CD14-positive monocyte (primary cell): ENCODE measurements at places on chromosomes 1 and 21. TPM values are rescaled to one million over a fixed set of nuclear protein-coding genes. Genes with fewer than 3 reads are reported as not detected.
A peak's percentile ranks its signal among the peaks of the same experiment; 100 is the strongest.

- DNase-seq: no peak
Observed at GRCh38 chr1:8133657-8134430, 107.7 kb upstream of the ERRFI1 start.

GRCh38 chr1:234838182-234838581 lies 228.2 kb upstream of the IRF2BP2 start:
- DNase-seq: no peak

GRCh38 chr1:81542196-81542595 lies 258.5 kb upstream of the ADGRL2 start:
- no peak for DNase-seq

DNA sequence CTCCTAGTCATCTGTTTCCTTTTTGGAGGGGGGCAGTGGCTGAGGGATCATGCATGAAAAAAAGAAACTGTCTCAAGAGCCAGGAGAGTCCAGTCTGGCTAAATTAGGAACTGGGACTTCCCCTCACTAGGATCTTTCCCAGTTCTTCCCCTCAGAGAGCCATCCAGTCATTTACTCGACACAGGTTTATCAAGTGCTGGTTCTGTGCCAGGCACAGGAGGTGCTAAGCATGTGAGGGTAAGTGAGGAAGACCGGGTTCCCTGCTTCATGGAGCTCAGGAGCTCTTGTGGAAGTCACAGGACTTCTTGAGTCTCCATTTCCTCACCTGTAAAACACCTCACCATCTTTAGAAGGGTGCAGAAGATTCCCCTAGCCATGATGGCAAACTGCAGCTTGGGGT lies 8.6 kb upstream of the NUAK2 start:
- DNase-seq: no peak

GRCh38 chr1:180237869-180238476 lies 7.9 kb downstream of the LHX4 start:
- no peak for DNase-seq

The DNAI4 gene
- polyA plus RNA-seq: not detected

GRCh38 chr21:44555200-44555875 lies 3.3 kb downstream of the KRTAP10-3 start:
- DNase-seq: no peak

The PYHIN1 gene
- 0.44 TPM for polyA plus RNA-seq

DNA sequence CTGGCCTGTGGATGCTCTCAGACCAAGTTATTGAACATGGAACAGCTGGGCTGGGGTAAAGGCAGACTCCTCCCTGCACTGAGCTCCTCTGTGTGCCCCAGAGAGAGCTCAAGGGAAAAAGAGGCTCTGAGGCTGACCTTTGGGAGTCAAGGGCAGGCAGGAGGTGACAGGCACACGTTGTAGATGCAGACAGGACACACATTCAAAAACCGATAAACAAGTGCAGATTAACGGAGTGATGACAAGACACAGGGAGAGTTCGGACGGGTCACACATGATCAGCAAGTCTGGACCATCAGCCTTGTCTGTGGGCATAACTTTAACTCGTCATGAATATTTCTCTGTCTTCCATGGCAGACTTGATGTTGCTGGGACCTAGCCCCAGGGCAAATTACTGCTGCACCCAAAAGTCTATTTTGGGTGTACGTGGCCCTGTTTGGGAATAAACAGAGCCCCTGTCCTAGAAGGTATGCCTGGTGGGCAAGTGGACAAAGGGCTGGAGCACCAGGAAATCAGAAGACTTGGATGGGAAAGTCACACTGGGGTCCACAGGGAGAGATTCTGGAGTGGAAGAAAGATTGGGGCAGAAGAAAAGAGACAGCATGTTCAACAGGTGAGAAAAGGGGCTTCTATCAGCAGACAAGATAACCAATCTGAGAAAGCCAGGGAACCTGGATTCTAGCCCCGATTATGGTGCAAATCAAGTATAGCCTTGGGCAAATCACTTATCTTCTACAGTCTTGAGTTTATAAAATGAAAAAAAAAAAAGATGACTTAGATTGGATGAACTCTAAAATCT lies 74.9 kb downstream of the PLXNA2 start:
- no peak for DNase-seq

DNA sequence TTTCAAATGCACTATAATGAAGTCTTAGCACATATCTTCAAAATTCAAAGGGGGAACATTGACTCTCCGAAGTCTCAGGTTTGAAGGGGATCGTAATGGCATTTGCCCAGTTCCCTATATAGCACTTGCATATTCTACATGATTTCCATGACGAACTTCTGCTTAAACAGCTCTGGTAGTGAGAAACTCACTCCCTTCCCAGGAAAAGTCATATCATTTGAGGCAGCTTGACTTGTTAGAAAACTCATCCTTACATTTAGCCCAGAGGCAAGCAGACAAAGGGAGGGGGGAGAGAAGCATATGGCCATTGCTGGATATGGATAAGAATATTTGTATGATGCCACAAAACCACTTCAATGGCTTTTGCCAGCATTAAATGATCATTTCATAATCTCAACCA lies 27.0 kb upstream of the TTLL7 start:
- no peak for DNase-seq

GRCh38 chr1:3956527-3957170 lies 56.6 kb upstream of the C1orf174 start:
- DNase-seq: no peak

- DNase-seq: peak; percentile 5
Observed at GRCh38 chr1:70528590-70529333, 117.7 kb downstream of the CTH start.

- DNase-seq: no peak
Observed at GRCh38 chr1:4269330-4269729, 369.3 kb upstream of the C1orf174 start.

GRCh38 chr1:234855851-234856250 lies 245.9 kb upstream of the IRF2BP2 start:
- no peak for DNase-seq

GRCh38 chr1:232057217-232057895 lies 430.8 kb downstream of the DISC1 start:
- no peak for DNase-seq

GRCh38 chr21:36245649-36246048 lies 74.3 kb upstream of the MORC3 start:
- no peak for DNase-seq

DNA sequence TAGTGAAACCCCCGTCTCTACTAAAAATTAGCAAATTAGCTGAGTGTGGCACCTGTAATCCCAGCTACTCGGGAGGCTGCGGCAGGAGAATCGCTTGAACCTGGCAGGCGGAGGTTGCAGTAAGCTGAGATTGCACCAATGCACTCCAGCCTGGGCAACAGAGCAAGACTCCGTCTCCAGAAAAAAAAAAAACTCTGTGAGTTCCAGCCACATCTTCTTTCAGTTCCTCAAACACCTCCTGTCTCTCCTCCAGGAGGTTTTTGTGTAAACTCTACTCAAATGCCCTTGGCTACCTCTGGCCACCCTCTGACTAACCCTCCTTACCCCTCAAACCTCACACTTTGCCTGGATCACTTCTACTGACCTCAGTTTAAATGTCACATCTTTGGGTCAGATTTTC lies 38.1 kb downstream of the RCSD1 start:
- DNase-seq: no peak

DNA sequence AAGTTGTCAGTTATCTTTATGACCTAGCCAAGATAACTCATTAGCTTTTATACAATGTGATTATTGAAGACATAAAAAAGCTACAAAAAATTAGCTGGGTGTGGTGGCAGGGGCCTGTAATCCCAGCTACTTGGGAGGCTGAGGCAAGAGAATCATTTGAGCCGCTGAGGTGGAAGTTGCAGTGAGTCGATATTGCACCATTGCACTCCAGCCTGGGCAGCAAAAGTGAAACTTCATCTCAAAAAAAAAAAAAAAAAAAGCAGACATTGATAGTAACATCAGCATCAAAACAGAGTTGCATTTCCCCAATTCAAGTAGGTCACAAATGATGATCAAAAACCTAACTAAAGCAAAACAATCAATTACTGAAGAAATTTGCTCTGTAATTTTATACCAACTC lies 191.4 kb downstream of the PTGER3 start:
- no peak for DNase-seq

DNA sequence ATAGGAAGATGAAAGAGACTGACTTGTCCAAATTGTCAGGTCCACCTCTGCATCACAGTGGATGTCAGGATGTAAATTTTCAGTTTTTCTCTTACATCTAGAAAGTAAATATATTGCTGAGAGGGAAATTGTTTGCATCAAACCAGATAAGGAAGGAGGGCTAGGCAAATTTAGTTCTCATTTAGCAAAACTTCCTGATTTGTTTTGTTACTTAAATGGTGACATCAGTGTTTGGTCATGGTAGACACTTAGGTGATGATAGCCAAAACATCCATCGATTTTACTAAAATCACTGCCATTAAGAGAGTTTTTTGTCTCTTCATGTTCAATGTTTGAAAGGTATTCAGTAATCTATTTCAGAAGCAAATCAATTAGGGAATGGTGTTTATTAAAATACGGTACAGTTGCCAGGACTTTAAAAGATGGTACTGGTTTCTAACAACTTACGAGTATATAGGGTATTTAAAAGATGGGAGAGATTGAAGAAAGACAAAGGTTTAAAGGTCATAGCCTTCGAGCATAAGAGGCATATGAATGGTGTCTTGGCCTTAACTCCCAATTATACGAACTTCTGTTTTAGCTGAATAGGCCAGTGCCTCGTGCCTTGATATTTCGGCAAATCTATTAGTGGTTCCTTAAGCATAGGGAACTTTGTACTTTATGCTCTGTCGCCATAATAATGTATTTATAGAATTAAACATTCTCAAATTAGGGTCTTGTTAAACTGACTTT lies 3.0 kb downstream of the IER5 start:
- DNase-seq: peak; percentile 46

- no peak for DNase-seq
Observed at GRCh38 chr1:151720974-151721787, at the start of gene RIIAD1. Gene RIIAD1 (plus strand): TSS chr1:151721522. CDS start chr1:151721537, 15 bp downstream.

GRCh38 chr1:30878016-30878415 lies 30.5 kb downstream of the SDC3 start:
- no peak for DNase-seq

DNA sequence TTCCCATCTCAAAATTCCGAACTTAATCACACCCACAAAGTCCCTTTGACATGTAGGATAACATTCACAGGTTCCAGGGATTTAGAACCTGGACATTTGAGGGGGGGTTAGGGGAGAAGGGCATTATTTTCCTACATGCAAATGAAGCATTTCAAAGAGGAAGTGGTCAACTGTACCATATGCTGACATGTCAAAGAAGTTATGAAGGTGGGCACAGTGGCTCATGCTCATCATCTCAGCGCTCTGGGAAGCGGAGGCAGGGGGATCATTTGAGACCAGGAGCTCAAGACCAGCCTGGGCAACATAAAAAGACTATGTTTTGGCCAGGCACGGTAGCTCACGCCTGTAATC lies 35.7 kb downstream of the PTP4A2 start:
- DNase-seq: no peak

The CACNA1S gene
- polyA plus RNA-seq: not detected

The SUSD4 gene
- polyA plus RNA-seq: 0.34 TPM

GRCh38 chr1:154880671-154881070 lies 10.6 kb upstream of the KCNN3 start:
- no peak for DNase-seq

The IFI44L gene
- 8.6 TPM for polyA plus RNA-seq

The CYYR1 gene
- polyA plus RNA-seq: not detected in 2 replicates

DNA sequence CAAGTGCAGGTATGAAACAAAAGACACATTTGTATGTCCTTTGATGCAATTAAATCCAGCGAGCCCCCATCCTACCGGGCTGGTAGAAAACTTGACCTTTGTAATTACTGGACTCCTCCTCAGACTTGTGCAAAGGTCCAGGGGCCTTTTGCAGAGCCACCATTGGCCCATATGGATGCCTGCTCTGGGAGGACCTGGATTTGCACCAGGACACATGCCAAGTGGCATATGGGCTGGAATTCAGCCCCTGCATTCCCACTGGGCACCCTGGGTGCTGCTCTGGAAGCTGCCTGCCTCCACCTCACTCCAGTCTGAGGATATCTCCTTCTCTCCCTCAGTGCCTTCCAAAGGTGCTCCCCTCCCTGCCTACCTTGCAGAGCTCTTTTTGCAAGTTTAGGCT lies 36.0 kb downstream of the LACTBL1 start:
- no peak for DNase-seq

The OR2M7 gene
- polyA plus RNA-seq: not detected in 2 replicates

DNA sequence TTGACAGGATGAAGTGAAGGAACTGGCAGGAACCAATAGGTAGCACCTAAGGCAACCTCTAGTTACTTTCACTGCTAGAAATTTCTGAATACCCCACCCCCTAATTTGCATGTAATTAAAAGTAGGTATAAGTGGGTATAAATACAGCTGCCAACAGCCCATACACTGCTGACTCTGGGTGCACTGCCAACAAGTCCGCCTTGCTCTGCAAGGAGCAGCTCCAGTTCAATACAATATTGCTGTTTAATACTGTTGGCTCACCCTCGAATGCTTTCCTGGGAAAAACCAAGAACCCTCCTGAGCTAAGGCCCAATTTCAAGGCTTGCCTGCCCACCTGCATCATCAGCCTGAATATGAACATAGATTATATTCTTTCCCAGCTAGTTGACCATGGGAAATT lies 981.9 kb downstream of the ADGRL2 start:
- no peak for DNase-seq

- peak; percentile 91 for DNase-seq
Observed at GRCh38 chr1:89670163-89670562, 37.2 kb downstream of the LRRC8C start.

GRCh38 chr1:156081180-156081916 lies 917 bp downstream of the MEX3A start:
- DNase-seq: no peak

The TNN gene
- polyA plus RNA-seq: not detected

GRCh38 chr1:204799630-204800029 lies 71.0 kb upstream of the NFASC start:
- no peak for DNase-seq

The HNRNPCL1 gene
- not detected in 2 replicates for polyA plus RNA-seq

DNA sequence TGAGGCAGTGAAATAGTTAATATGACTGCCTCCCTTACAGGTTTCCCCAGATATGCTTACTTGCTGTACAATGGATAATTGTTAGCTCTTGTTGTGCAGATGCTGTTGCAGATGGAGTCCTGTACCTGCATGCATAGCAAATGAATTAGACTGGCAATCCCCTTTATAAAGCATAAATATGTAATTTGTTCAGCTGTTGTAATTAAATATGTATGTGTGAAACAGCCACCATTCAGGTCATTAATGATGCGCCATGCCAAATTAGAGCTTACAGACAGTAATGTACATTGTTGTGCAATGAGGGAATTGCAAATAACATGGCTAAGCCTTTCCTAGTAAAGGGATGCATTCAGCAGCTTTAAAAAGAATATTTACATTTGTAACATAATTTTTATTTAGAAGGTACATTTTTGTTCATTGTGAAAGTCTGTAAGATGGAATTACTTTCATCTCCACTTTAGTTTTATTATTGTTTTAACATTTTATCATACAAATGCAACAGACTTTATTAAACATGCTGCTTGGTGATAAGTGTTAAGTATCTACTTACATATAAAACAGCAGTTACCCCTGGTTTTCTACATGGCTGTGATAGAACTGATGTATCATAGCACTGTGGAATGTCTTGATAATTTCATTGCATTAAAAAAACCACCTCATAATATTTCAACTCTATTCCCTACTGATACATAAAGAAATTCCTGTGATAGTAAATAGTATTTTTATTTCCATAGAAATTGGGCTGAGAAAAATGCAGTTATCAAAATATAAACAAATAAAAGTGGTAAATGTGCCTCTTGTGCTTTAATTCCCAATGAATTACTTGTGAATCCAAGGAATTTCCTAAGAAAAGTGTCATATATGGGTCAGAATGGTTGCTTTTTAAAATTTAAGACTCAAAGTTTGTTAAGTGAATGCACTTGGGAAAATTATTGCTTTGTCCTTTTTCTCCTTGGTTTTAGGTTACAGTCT lies 99.0 kb downstream of the NFIA start:
- no peak for DNase-seq
